Activated T-cell treated with anti-CD3 and anti-CD28 coated beads, Interleukin-2, amount 50 U/mL, for 72 hours (primary cell): ENCODE measurements at places on chromosomes 5 and 9. TPM values are rescaled to one million over a fixed set of nuclear protein-coding genes. Genes with fewer than 3 reads are reported as not detected.

DNA sequence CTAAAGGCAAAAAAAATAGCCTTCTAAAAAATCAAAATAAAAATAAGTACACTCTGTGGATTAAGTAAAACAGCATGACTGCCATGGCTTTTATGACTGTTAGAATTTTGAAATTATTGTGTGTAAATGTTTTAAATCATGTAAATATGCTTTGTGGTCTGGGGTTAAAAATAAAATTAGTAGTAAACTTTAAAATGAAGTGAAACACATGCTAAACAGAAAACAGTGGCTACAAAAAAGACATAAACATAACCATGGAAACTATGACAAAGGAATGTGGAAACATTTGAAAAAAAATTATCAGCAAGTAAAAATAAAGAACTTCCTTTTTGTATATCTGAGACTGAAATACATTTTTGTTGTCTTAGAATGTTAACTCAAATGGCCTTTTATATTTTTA is 134.5 kb upstream of the SPEF2 start:
- peaks cover 9% of the 10 kb centered on the region for H3K4me1 ChIP-seq
- H3K4me3 ChIP-seq: no peak overlapping the region
- peaks cover 17% of the 10 kb centered on the region for H3K27me3 ChIP-seq
- H3K36me3 ChIP-seq: peaks cover 6% of the 10 kb centered on the region

- H3K4me1 ChIP-seq: peaks cover 10% of the 10 kb centered on the region
- H3K27me3 ChIP-seq: peaks cover 54% of the 10 kb centered on the region
- H3K4me3 ChIP-seq: no peak overlapping the region
Observed at GRCh38 chr9:109307380-109308240, 13.2 kb downstream of the EPB41L4B start.

GRCh38 chr5:126998895-126999570 is 31.3 kb downstream of the MARCHF3 start:
- DNase-seq: no peak
- H3K4me1 ChIP-seq: peaks cover 8% of the 10 kb centered on the region
- H3K27ac ChIP-seq: no peak overlapping the region
- H3K27me3 ChIP-seq: no peaks in the 10 kb centered on the region

DNA sequence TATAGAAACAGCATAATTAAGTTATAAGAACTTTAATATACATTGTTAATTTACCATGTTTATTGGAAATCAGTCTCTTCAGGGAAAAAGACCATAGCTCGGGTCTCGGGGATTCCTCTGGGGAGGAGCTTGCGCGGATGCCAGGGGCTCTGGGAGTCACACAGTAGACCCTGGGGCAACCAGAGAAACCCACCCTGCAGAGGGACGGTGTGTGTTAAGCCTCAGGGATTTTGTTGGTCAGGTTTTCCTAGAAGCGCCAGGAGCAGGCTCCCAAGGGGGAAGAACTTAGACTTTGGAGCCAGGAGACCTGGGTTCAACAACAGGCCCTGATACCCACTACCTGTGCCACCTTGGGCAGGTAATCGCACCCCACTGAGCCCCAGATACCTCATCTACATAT is 297.9 kb downstream of the MED10 start:
- H3K27me3 ChIP-seq: peaks cover 8% of the 10 kb centered on the region
- no peak overlapping the region for H3K4me3 ChIP-seq
- no peak for DNase-seq
- no peaks in the 10 kb centered on the region for H3K36me3 ChIP-seq

PCA3 gene
- not detected for total RNA-seq

ARHGEF39 gene
- 12.0 TPM for total RNA-seq

GRCh38 chr9:6907772-6908381 is 150.1 kb downstream of the KDM4C start:
- peaks cover 4% of the 10 kb centered on the region for H3K4me1 ChIP-seq
- no peak for DNase-seq
- H3K27me3 ChIP-seq: no peaks in the 10 kb centered on the region
- no peaks in the 10 kb centered on the region for H3K36me3 ChIP-seq
- H3K27ac ChIP-seq: no peak overlapping the region
- H3K4me3 ChIP-seq: no peak overlapping the region

ROR2 gene
- 0.07 TPM for total RNA-seq

GRCh38 chr9:129109537-129109903 is 1.1 kb downstream of the CRAT start:
- peak overlapping the region; percentile 80 for H3K4me3 ChIP-seq
- peak; percentile 34 for DNase-seq
- no peak overlapping the region for H3K27ac ChIP-seq
- no peaks in the 10 kb centered on the region for H3K27me3 ChIP-seq
- peaks cover 32% of the 10 kb centered on the region for H3K4me1 ChIP-seq

DNA sequence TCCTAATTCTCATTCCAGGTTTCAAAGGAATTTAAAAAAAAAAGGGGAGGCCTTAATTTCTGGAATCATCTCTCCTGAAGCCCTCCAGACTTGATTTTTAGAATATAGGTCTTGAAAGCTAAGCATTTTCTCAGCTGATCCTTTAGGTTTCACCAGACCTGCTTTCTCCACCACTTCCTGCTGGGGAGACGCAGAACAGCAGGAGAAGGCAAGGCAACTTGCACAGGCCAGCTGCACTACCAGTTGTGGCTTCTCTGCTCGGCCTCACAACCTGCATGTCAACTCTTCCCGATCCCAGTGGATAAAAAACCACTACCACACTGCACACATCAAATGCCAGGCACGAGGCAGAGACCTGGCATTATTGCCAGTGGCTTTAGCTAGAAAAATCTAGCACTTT is 119.8 kb downstream of the SIL1 start:
- no peak overlapping the region for H3K4me3 ChIP-seq
- peaks cover 10% of the 10 kb centered on the region for H3K4me1 ChIP-seq
- no peaks in the 10 kb centered on the region for H3K36me3 ChIP-seq
- no peaks in the 10 kb centered on the region for H3K27me3 ChIP-seq

GRCh38 chr5:26884481-26884880 is 153.9 kb downstream of the CDH9 start:
- DNase-seq: no peak
- no peaks in the 10 kb centered on the region for H3K36me3 ChIP-seq
- H3K27ac ChIP-seq: no peak overlapping the region
- no peak overlapping the region for H3K4me3 ChIP-seq
- no peaks in the 10 kb centered on the region for H3K4me1 ChIP-seq

SLC45A2 gene
- total RNA-seq: not detected

ZDHHC11B gene
- 0.24 TPM for total RNA-seq

- no peak overlapping the region for H3K27ac ChIP-seq
- H3K36me3 ChIP-seq: peaks cover 11% of the 10 kb centered on the region
- no peak for DNase-seq
- no peaks in the 10 kb centered on the region for H3K4me1 ChIP-seq
- H3K27me3 ChIP-seq: no peaks in the 10 kb centered on the region
Observed at GRCh38 chr9:32497921-32498320, 28.1 kb downstream of the RIGI start.

- peaks cover 5% of the 10 kb centered on the region for H3K4me1 ChIP-seq
- H3K27ac ChIP-seq: no peak overlapping the region
- no peak for DNase-seq
- H3K36me3 ChIP-seq: no peaks in the 10 kb centered on the region
- no peak overlapping the region for H3K4me3 ChIP-seq
Observed at GRCh38 chr5:112333331-112333781, 85.7 kb downstream of the EPB41L4A start.

DNA sequence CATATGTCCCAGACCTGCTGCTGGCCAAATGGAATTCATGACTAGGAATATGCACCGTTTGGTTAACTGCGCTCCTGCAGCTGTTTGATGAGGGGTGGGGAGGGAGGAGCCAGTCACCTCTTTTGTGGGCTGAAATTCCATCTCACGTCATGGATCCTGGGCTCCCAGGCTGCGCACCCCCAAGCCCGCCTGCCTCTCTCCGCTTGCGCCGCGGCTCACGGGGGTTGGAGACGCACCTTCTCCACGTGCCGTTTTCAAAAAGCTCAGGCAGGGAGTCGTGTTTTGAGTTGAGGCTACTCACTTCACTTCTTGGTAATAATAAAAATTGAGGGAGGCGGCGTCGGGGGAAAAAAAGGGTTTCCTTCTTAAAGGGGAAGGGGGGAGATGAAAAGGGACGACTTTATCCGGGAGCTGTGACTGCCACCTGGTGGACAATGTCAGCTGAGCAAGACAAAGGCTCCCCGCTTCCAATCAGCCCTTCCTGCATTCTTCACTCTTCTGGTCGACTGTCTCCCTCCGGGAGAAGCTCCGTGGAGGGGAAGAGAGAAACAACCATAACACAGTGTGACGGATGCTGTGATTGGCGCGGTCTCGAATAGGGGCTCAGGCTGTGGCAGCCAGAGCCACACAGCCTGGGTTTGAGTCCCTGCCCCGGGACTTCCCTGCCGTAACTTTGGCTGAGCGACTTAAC is 15.9 kb upstream of the C5orf47 start:
- DNase-seq: peak; percentile 74
- H3K27ac ChIP-seq: no peak overlapping the region
- peak overlapping the region; percentile 82 for H3K4me3 ChIP-seq
- peaks cover 15% of the 10 kb centered on the region for H3K27me3 ChIP-seq
- no peaks in the 10 kb centered on the region for H3K36me3 ChIP-seq

DNA sequence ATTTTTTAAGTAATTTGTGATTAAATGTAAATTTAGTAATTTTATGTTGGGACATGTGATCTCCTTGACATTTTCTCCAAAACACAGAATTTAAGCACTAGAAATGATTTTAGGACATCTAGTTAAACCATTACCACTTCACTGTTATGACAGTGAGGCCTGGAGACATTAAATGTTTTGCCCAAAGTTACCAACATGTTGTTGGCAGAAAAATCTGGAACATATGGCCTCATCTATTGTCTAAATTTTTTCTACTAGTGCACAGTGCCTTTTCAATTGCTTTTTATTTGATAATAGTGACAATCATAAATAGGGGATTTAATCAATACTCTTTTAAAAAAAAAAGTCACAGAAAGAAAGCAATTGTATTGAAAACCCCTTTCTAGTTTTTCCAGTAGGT is 45.6 kb downstream of the PIK3R1 start:
- DNase-seq: no peak
- peaks cover 76% of the 10 kb centered on the region for H3K4me1 ChIP-seq
- peaks cover 2% of the 10 kb centered on the region for H3K36me3 ChIP-seq
- no peaks in the 10 kb centered on the region for H3K27me3 ChIP-seq
- H3K27ac ChIP-seq: peak overlapping the region; percentile 57

DNA sequence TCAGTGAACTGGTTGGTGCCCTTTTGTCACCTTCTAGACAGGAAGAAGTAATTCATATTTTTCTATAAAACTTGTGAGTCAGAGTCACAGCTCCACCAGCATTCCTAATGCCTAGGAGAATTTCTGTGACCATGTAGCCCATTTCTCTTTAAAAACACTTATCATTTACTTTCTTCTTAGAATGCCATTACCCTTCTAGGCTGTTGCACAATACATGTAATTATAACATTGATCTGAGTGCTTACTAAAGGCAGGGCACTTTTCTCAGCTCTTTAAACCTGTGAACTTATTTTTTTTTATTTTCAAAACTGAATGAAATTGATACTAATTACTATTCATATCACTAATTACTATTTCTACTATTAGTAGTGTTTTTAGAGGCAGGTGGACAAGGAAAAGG is 373.7 kb downstream of the TLE4 start:
- H3K4me3 ChIP-seq: no peak overlapping the region
- H3K27ac ChIP-seq: no peak overlapping the region
- no peaks in the 10 kb centered on the region for H3K27me3 ChIP-seq

DNA sequence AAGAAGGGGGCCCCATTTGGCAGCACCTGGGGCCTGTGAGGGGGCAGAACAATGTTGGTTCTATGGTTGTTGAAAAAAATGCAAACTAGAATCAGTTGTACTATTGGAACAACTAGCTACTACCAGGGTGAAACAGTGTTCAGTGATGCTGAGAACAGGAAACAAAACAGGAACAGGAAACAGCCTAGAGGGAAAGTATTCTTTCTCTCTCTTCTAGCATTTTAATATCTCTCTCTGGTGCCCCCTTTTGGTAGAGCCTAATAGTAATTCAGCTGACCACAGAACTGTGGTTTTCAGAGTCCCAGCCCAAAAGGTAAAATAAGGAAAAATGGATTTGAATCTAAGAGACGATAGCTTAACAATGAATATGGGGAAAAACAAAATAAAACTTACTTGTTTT is 138.0 kb upstream of the KCNN2 start:
- no peaks in the 10 kb centered on the region for H3K36me3 ChIP-seq
- H3K4me1 ChIP-seq: no peaks in the 10 kb centered on the region
- no peak overlapping the region for H3K27ac ChIP-seq
- H3K27me3 ChIP-seq: no peaks in the 10 kb centered on the region

OBP2B gene
- total RNA-seq: not detected

- H3K36me3 ChIP-seq: no peaks in the 10 kb centered on the region
- H3K4me1 ChIP-seq: no peaks in the 10 kb centered on the region
- no peak for DNase-seq
- H3K4me3 ChIP-seq: no peak overlapping the region
- H3K27ac ChIP-seq: no peak overlapping the region
- peaks cover 6% of the 10 kb centered on the region for H3K27me3 ChIP-seq
Observed at GRCh38 chr5:134255418-134256150, 29.7 kb upstream of the PPP2CA start.

DNA sequence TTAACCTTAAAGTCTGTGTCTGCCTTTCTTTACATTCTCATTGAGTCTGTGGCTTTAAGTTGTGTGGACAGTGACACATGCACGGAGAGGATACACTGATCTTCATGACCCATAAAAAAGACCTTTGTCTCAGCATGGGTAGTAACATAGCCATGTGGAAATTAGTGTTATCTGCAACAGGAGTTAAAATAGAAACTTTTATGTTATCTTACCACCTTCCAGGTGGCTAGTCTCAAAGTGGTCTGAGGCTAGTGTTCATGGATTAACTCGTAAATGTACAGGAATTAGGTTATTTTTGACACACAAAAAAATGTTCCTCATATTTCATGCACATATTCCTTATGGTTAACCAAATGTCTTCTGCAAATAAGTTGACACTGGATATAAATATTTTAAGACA is 607.0 kb downstream of the ISL1 start:
- no peaks in the 10 kb centered on the region for H3K27me3 ChIP-seq
- DNase-seq: no peak
- no peaks in the 10 kb centered on the region for H3K36me3 ChIP-seq
- H3K4me1 ChIP-seq: no peaks in the 10 kb centered on the region
- H3K27ac ChIP-seq: no peak overlapping the region

C9orf50 gene
- total RNA-seq: 0.31 TPM

GRCh38 chr9:134083451-134083850 is 15.6 kb upstream of the BRD3 start:
- peaks cover 6% of the 10 kb centered on the region for H3K36me3 ChIP-seq
- no peak overlapping the region for H3K27ac ChIP-seq
- H3K4me1 ChIP-seq: no peaks in the 10 kb centered on the region
- peaks cover 14% of the 10 kb centered on the region for H3K27me3 ChIP-seq
- H3K4me3 ChIP-seq: no peak overlapping the region
- DNase-seq: no peak

DNA sequence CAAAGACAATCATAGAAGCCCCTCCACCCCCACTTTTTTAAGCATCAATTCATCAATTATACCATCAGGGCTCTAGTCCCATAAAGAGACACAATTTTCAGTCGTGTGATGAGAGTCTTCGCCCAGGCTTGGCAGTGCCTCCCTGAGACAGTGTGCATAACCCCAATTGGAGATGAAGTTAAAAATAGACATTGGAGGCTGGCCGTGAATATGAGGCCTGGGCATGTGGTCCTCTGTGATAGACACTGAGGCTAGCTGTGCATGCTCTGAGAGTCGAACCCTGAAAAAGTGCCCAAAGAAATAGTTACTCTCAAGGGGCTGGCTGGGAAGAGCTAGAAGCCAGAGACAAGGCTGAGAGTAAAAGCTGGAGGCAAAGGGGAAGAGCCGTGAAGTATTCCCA is 248.6 kb upstream of the NR4A3 start:
- H3K36me3 ChIP-seq: no peaks in the 10 kb centered on the region
- no peak for DNase-seq
- no peak overlapping the region for H3K4me3 ChIP-seq
- no peaks in the 10 kb centered on the region for H3K4me1 ChIP-seq
- H3K27ac ChIP-seq: no peak overlapping the region

GRCh38 chr5:83340511-83340918 is 131.0 kb upstream of the VCAN start:
- peak overlapping the region; percentile 32 for H3K4me3 ChIP-seq
- H3K4me1 ChIP-seq: peaks cover 14% of the 10 kb centered on the region
- no peaks in the 10 kb centered on the region for H3K27me3 ChIP-seq
- no peaks in the 10 kb centered on the region for H3K36me3 ChIP-seq
- peak overlapping the region; percentile 96 for H3K27ac ChIP-seq

DMRTA1 gene
- not detected for total RNA-seq
